ENCODE measurements at places on chromosomes 11 and 22.

DNA sequence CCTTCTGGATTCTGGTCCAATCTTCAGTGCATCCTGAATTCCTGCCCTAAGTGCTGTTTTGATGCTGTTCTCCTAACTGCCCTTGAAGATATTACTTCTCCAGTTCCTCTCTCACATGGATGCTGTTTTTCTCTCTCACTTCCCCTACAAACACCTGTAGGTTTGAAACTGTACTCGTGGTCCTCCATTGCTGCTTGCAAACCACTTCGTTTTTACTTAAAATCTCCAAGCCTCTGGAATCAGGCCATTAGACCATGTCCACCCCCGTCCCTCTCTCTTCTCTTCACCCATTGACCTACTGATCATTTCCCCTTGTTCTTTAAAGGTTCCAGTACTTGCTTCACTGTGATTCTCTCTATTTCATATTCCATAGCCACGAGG, 988.1 kb downstream of the NTM start:
- DNase-seq, result no peak

- no peak for DNase-seq
Observed at GRCh38 chr11:110072930-110073329, 20.3 kb upstream of the ZC3H12C start.

GRCh38 chr11:63767565-63768236, 874 bp downstream of the ZFTA start:
- DNase-seq, result no peak

DNA sequence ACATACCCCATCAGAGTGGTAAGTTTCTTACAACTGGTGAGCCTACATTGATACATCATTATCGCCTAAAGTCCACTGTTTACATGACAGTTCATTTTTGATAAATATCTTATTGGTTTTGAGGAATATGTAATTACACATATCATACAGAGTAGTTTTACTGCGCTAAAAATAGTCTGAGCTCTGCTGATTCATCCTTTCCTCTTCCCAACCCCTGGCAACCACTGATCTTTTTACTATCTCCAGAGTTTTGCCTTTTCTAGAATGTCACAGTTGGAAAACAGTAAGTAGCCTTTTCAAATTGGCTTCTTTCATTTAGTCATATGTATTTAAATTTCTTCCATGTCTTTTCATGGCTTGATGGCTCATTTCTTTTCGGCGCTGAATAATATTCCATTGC, 112.8 kb downstream of the LARGE1 start:
- no peak for DNase-seq

DNA sequence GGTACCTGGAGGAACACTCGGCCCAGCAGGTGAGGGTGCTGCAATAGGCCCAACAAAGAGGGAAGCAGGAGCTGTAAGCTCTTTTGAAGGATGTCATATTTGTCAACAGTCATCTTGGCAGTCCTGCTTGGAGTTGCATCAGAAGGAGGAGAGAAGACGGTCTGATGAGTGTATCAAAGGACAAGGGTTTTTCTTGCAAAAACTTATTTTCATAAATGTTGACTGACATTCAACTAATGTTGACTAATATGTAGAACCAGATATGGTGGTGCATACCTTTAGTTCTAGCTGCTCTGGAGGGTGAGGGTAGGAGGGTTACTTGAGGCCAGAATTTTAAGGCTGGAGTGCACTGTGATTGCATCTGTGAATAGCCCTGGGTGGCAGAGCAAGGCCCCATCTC, 72.3 kb downstream of the CABIN1 start:
- no peak for DNase-seq

Data from stimulated activated CD4-positive, alpha-beta T cell treated with anti-CD3 and anti-CD28 coated beads, Interleukin-1b, Interleukin-23, amount 100 ng/mL, for 4 hours (primary cell).